ENCODE measurements at places on chromosomes 16 and 17. TPM values are rescaled to one million over a fixed set of nuclear protein-coding genes. Genes with fewer than 3 reads are reported as not detected.

DNA sequence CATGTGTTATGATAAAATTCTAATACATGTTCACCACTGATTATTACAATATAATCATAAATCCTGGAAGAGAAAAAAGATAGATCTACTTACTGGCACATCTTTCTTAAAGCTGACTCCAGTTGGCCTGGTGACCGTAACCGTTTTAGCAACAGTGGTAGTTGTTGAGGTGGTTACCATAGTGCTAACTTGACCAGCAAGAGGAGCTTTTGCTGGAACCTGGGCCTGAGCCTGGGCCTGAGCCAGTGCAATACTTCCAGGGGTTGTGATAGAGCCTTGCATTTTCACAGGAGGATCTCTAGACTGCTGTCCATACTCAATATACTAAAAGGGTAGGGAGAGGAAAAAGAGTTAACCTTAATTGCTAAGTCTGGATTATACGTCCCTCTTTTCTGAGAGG is 36.2 kb downstream of the SETD6 start:
- no peak for DNase-seq

The TMC6 gene
- 31.2 TPM for polyA plus RNA-seq

DNA sequence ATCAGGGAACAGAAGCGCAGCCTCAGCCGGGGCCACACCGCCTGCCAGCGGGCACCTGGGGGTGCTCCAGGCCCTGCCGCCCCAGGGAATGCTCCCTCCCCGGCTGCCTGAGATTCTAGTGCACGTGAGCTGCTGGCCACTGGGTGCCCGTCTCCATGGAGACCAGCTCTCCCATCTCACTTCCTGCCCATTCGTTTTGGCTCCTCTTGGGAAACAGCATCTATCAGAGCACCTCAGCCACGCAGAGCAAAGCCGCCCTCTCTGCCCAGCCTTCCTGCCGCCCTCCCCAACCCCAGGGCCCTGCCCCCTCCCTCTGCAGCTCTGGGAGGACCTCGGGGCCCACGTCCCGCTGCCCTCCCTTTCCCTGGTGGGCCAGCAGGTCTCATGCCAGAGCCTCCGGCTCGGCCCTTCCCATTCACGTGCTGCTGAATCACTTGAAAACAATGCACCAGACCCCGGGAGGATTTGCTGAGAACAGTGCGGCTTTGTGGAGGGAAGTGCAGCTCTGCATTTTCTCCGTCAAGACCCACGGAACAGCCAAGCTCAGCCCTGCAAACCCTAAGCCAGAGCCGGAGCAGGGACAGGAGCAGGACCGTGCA is 19.4 kb downstream of the CEP295NL start:
- DNase-seq: peak; percentile 88

The TNFRSF17 gene
- polyA plus RNA-seq: not detected

DNA sequence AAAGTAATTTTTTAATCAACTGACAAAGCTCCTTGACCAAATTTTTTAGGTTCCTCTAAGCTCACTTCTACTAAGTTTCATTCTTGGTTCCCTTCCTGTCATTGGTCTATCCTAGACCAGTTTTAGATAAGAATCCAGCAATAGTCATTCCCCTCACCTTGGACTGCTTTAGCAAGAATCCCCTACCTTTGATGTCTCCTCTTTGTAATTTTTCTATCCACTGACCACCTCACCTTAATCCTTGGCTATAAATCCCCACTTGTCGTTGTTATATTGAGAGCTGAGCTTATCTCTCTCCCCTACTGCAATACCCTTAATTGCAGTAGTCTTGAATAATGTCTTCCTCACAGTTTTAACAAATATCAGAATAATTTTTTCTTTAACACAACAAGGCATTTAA is 107.2 kb downstream of the USP32 start:
- no peak for DNase-seq

DNA sequence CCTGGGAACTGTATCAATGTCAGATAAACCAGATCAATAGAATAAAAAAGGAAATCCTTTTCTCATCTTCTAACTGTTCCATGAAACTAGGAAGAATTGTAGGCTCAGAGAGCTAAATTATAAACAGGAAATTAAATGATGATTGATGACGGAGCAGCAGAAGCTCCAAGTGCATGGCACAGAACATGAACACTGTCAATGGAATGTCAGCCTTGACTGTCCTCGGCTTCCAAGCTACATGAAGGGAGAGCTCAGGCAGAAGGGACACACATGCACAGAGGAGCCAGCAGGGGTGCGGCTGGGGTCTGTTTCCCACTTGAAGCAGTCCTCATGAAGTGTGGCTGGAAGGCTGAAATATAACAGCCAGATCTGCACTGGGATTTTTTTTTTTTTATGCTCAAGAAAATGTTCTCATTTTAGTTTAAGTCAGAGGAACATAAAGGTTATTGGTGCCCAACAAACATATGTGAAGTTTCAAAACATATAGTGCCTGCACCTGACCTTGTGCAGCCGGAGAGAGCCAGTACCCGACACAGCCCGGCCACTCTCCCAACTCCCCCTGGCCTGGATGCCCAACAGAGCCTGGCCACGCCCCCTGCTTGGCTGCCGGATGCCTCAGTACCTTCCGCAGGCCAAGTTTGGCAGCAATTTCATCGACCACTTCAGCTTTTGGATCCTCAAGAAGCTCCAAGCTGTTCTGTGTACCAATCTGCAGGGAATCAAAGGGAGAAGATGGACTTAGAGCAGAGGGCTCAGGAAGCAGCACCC is 37.0 kb downstream of the NPLOC4 start:
- peak; percentile 57 for DNase-seq

DNA sequence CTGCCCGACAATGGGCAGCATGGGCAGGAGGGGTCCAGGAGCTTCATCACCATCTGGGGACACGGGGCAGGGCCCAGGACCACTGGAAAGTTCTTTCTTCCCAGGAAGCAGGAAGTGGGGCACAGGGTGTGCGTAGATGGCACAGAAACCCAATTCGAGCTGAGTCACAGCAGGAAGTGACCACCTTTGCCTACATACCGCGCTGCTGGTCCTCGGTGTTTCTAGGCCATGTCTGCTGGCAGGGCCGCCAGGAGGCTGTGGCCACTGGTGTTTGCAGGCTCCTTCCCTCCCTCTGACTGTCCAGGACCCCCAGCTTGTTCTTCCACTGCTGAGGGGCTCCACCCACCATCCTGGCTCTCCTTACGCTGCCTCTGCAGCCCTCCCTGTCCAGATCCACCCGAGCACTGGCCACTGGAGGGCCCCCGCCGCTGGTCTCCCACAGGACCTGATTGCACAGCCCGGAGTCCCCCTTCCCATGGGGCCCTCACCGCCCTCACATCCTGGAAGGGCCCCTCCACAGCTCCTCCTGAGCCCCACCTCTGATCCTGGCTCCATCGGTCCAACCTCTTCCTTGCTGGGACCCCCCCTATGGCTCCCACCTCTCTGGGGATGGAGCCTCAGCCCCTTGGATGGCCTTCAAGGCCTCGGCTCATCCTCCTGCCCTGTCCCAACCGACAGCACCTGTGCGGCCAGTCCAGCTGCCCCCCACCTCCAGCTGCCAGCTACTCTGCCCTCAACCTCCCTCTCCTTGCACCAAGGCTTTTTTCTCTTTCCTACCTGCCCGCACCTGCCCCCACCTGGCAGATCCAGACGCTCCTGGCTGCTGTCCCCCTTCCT is 14.5 kb upstream of the RASD1 start:
- DNase-seq: peak; percentile 45

DNA sequence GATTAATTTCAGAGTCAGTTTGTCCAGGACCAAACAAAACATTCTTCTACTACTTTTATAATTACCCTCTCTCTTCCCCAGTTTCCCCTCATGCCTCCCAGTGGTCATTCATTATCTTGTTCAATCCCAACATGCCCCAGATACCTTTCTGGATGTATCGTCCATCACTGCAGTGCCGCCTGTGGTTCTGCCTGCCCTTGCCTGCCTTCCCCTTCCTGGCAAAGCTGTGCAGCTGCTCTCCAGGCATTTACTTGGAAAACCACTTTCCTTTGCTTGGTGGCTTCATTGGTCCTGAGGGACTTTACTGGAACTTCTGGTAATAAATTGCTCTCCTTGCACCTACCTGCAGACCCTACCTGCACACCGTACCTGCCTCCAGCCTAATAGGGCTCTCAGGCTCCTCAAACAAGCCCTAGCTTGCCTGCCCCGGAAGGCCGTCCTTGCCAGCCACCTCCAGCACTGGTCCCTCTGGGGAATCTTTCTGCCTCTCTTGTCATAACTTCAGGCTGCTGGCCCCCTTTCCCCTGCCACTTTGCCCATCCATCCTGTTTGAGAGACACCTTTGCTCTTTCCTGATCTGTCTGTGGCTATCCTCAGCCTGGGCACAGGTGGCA is 19.5 kb upstream of the MSI2 start:
- no peak for DNase-seq
